ENCODE measurements at places on chromosomes 6 and 20.

- no peak for DNase-seq
These were observed 56.7 kb downstream of the ISM1 start for GRCh38 chr20:13277663-13278295.

- DNase-seq: peak; percentile 83
These were observed 10.0 kb downstream of the CITED2 start for GRCh38 chr6:139364302-139364981.

DNA sequence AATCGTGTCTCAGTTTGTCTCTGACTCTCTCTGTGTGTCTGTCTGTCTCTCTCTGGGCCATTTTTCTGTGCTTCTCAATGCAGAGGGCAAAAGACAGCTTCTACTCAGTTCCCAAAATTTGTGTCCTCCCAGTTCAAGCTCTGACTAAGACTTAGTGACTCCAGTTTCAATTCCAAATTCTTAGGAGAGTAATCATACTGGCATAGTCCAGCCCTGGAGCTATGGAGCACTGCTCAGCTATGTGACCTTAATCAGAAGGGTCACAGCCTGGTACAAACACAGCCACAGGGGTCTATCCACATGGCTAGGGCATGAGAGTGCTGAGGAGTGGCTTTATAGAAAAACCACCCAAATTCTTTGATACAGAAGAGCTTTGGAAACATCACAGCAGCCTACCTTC lies 91.9 kb downstream of the FOXF2 start:
- peak; percentile 25 for DNase-seq

- DNase-seq: no peak
These were observed 397 bp downstream of the PEDS1 start for GRCh38 chr20:50153153-50153499.

DNA sequence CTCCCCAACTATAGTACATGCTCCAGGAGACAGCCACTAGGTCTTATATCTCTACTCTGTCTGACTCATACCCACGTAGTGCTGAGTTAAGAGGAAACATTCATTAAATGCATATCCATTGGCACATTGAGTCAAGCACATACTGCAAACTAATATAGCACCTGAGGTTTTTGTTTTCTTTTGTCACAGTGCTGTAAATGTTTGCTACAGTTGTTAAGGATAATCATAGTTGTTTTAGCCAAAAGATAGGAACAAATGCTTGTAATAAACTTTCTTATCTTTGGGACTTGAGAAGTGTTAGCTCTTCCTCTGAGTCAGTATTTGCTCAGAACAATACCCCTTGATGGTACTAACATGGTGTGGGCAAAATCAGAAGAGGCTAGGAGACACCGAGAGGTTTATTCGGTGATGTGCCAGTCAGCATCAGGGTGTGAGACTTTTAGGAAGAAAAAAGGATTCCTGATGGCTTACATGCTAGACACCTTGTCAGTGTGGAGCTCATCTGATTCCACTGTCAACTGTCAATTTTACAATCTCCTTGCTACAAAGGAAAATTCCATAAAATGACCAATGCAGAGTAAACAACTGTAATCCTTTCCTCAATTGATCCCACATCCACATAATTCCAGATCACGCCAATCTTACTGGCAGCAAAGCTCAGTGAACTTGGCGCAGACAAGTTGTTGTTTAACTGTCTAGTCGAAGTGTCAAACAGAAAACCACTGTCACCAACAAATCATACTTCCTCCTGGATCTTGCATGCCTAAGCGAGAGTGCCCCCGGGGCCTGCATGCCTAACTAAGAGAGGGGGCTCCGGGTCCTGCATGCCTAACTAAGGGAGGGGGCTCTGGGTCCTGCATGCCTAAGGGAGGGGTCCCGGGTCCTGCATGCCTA lies 36.1 kb downstream of the ELOVL2 start:
- no peak for DNase-seq

- DNase-seq: no peak
These were observed 150.1 kb upstream of the PDE7B start for GRCh38 chr6:135701426-135701825.

DNA sequence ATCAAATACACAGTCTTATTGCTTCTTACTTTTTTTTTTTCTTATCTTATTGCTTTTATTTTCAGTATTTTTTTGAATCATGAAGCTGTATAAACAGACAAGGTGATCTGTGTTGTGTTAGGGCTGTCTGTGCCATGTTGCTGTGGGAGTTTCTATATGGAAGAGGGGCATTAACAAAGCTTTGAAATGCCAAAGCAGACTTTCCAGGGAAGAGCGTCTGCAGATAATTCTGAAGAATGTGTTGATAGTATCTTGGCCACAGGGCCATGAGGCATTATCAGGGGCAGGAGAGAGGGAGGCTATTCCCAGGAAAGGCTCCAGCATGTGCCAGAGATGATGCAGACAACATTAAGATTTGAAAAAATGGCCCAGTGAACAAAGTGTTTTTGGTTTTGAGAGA lies 354.5 kb downstream of the UTRN start:
- DNase-seq: no peak

DNA sequence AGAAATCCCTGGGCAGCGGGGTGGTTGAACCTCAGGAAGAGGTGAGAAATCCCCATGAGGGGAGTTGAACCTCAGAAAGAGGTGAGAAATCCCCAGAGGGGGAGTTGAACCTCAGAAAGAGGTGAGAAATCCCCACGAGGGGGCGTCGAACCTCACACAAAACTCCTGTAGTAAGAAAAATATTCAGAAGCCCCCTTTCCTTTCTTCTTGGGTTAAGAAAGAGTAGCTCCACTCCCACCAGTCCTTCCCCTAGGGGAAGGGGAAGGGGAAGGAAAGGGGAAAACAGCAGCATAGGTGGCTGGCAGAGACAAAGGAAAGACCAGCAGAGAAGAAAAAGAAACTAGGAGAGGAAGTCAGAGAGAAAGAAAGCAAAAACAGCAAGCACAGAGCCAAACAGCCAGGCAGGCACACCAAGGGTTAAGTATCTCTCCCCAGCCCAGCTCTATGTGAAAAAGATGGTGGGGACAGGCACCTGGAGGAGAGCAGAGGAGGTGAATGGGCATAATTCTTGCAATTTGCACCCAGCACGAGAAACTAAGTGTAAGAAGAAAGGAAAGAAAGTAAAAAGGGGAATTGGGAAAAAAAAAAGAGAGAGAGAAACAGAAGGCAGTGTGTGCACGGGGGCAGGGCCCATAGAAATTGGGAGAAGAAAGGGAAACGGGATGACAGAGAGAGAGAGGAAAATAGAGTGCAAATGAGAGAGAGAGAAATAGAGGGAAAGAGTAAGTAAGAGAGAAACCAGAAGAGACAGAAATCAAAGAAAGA lies 88.2 kb downstream of the PLG start:
- no peak for DNase-seq

- DNase-seq: no peak
These were observed 37.0 kb upstream of the CDKN1A start for GRCh38 chr6:36641543-36641942.

GRCh38 chr6:30889921-30890645 lies 5.8 kb downstream of the DDR1 start:
- no peak for DNase-seq

DNA sequence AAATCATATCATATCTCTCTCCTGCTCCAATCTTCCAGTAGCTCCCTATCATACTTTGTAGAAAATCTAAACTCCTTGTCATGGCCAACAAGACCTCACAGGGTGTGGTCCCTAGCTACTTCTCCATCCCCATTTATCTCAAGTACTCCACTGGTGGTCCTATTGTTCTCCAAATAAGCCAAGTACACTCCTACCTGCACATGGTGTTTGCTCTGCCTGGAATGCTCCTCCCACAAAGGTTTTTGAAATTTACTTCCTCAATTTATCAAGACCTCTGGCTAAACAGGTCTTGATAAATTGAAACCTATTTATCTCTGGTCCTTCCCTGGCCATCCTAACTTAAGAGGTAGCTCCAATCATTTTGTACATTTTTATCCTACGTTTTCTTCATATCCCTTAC lies 12.1 kb downstream of the TMX4 start:
- no peak for DNase-seq
